ENCODE measurements at places on chromosomes 7 and 10.

DNA sequence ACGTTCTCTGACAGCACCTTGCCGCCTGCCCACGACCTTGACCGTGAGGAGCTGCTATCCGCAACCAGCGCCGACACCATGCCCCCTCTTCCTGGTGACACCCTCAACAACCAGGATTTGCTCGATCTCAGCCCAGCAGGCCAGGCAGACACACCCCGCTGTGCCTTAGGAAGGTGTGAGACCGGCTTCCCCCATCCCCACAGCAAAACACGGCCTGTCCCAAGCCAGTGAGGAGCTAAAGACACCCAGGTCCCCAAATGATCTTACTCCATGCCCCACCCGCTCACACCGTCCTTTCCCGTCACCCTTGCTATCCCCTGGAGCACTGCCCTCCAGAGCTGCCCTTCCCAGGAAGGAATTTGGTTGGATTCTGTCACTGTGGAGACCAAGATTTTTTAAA lies 21.3 kb upstream of the TTYH3 start:
- no peak for DNase-seq

DNA sequence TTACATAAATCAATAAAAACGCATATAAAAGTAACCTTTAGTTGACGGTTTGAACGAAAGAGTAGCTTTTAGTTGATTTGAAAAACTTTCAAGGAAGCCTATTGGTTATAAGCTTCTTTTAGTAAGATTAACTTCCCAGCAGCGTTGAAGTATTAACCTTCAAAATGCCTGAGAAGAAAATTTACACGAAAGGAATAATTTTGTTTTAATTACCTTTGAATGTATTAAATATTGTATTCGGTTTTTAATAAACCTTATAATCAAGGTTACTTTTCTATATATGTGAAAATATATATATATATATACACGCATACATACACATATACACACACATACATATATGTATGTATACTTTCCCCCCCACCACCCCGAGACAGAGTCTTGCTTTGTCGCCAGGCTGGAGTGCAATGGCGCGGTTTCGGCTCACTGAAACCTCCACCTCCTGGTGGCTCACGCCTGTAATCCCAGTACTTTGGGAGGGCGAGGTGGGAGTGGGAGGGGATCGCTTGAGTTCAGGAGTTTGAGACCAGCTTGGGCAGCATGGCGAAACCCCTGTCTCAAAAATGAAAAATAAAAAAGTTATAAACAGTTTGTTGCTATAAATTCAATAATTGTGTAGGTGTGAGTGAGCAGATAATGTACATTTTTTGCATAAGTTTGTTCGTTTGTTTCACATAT lies 57.6 kb upstream of the EZH2 start:
- DNase-seq = peak; percentile 55

DNA sequence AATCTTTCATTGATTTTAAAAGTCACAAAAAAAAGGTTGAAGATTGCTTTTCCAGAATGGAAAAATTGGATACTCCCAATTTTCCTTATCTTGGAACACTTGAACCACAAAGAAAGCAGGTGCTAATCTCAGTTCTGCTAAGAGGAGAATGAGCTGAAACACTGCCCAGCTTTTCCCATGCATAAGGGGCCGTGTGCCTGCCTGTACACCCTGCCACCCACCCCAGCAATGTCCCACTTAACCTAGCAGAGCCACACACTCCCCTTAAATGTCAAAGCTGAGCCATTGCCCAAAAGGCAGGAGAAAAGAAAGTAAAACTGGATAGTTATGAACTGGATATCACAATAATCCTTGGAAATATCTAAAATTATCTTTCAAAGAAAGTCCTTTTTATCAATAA lies 13.4 kb downstream of the PDE1C start:
- DNase-seq = no peak

DNA sequence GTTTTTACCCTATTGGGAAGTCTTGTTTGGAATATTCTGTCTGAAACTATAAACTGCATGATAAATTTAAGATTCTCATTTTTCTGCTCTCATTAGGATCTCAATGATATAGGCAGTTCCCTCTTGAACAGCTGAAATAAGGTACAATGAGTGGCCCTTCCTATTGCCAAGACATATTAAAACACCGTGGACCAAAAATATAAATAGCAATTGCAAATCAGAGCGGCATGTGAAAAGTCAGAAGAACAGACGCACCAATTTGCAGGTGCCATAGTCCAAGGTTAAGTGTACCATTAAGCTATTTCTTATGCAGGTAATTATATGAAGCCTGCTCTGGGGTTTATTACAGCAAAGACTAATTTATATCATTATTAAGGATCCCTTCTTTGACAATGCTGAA lies 920.8 kb upstream of the CELF2 start:
- DNase-seq = no peak

DNA sequence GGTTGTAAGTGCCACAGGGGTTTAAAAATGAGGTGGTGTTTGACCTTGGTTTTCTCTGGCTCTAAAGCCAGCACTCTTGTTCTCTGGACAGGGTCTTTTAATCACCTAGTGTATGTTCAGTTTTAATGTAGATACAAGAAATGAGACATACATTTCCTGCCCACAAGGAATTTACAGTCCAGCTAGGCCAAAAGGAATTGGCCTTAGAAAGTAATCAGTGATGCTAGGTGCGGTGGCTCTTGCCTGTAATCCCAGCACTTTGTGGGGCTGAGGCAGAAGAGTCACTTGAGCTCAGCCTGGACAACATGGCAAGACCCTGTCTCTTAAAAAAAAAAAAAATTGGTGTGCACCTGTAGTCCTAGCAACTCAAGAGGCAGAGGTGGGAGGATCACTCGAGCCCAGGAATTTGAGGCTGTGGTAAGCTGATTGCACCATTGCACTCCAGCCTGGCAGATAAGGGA lies 100.2 kb downstream of the LRMDA start:
- DNase-seq = no peak

DNA sequence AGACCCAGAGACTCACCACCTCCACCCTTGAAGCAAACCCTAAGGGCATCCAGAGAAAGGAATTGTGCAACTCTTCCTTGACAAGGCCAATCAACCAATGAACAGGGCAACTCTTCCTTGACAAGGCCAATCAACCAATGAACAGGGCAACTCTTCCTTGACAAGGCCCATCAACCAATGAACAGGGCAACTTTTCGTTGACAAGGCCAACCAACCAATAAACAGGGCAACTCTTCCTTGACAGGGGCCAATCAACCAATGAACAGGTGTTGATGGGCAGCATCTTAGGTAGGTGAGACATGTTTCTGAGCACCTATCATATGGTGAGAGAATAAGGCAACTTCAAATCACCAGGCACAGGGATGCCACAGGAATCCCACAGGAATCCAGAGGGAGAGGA lies 181.5 kb upstream of the RNF32 start:
- DNase-seq = no peak

DNA sequence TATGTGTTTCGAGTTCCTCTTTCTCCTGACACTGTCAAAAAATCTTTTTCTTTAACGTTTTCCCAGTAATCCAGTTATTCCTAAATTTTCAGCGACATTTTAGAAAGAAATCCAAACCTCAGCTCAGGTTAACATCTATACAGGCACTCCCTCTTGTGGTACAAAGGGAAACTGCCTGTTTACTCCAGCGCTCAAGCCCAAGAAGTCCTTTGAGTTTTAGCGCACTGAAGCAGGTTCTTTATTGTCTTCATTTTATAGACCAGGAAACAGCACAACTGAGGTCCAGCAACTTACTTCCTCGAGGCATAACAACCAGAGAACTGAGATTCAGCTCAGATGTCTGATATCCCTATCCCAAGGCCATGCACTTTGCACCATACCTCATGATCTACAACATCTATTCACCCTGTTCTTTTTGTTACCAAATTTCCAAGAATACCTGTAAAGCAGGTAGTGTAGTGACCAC lies 287.2 kb upstream of the MKLN1 start:
- peak; percentile 62 for DNase-seq

DNA sequence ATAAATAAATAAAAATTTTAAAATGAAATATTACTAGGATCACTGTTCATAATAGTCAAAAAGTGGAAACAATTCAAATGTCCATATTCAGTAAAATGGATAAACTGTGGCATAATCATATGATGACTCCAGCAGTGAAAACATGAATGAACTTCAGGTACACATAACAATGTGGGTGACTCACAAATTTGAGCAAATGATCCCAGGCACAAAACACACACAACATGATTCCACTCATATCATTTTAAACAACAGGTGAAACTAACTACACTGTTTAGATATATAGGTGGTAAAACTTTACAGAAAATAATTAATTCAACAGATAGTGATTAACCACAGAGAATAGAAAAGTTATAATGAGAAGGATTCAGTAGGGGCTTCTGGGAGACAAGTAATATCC lies 14.7 kb upstream of the SAMD8 start:
- no peak for DNase-seq

DNA sequence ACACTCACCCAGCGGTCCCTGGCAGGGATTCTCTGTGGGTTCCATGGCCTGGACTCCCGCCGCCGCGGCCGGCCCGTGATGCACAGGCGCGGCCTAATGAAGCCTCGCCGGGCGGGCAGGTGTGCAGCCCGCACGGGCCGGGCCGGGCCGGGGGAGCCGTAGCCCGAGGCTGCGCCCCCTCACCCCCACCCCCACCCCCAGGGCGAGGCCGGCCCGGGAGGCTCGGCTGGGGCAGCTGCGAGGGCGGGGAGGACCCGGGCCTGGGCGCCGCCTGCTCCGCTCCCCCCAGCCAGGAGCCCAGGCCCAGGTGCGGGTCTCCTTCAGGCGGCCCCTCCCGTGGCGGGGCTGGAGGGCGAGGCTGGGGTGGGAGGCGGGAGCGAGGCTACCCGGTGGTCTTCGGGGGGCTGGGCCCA lies at the start of gene NOBOX:
NOBOX (minus strand) TSS at position 45 of the 413 bp plus-strand sequence.
- no peak for DNase-seq

- no peak for DNase-seq
These were observed 141.4 kb upstream of the DGKB start for GRCh38 chr7:15043931-15044330.

All from HEK293T (cell line).